ENCODE measurements at places on chromosomes 4 and X.

DNA sequence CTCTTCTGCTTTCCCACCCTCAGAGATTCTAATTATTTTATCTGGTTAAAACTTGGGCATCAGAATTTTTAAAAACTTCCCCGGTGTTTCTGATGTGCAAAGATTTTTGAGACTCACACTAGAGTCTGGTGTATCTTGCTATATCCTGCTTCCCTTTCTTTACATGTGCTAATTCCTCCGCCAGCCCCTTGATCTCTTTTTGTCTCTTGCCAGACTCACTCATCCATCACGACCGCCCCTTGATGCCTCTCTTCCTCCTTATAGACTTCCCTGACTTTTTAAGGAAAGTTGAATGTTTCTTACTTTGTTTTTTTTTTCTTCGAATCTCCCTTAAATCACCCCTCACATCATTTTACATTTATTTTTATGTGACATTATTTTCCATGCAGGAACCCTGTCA lies 274.9 kb upstream of the PITX2 start:
- no peak for DNase-seq

DNA sequence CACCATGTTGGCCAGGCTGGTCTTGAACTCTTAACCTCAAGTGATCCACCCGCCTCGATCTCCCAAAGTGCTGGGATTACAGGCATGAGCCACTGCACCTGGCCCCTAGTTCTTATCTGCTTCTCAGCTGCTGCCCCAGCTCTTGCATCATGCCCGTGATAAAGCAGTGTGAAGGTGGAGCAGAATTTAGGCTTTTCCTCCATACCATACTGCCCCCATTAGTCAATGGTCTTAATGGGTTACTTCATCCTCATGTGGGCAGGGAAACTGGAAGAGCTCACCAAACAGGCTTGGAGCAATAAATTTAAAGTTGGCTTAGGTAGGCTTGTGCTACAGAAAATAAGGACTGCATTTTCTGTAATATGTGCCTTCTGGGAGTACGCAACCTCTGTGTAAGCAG lies 636.9 kb upstream of the BOD1L1 start:
- no peak for DNase-seq

GRCh38 chrX:39957816-39958566 lies 139.8 kb downstream of the BCOR start:
- no peak for DNase-seq

DNA sequence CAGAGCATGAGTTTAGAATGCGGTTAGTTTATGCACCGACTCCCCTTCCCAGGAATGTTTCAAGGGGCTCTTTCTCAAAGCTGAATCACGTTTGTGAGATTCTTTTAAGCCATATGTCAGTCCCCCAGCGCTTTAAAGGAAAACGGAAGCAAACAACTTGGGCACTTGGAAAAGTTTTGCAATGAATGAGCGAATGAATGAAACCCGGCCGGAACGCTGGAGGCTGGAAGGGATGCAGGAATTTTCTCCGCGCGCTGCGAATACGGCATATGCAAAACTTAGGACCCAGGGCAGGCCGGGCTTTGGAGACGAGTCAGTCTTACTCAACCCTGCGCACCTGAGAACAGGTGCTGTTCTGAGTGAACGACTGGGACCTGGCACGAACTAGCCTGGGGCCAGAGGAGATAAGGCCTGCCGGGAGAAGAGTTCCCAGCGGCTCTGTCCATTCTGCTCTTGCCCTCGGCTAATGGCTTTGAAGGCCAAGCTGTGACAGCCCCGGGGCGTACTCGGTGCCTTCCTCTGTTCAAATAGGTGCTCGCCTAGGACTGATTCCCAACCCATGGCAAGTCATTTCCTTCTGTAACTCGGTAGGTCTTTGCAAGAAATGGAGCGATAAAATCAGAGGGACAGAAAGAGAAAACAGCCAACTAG lies 743 bp upstream of the NRK start:
- DNase-seq: no peak

DNA sequence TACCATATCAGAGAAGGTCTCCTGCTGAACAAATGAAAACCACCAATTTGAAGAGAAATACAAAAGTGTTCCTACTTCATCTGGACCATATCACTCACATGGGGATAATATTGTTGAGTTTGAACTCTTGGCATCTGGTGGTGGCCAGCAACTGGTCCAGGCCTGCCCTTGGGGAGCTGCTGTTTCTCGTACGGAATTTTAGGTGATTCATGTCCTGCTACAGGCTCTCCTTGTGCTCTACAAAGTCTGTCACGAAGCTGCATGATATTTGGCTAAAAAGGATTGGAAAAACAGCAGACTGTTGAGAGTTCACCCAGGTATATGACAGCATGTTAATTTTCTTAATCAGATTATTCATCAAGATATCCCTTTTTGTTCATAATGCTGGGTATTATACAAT lies 42.2 kb downstream of the SEC31A start:
- DNase-seq: no peak

DNA sequence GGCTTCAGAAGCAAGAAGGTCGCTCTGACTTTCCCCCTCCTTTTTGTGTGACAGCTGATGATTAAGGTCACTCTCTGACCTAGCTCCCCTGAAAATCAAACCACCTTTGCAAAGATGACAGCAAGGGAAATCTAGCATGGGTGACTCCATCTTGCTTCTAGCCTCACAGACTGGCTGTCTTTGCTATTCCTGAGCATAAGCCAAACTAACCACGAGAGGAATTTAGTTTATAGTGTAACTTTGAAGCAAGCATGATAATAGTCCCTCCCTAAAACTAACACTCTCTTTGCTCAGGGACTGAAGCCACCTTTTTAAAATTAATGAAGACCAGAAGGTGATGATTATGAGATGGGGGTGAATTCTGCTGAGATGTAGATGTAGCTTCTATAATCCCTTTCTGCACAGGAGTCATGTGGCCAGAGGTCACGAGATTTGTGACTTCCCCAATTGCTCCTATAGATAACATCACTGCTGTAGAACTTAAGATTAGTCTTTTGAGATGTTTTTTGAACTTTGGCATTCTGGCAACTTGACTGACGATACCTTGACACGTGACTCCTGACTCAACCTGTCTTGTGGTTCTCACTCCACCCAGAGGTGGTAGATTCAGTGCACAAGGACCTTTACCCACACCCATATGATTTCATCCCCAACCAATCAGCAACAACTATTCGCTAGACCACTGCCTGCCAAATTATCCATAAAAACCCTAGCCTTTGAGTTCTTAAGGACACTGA lies 14.9 kb upstream of the PDE5A start:
- no peak for DNase-seq

DNA sequence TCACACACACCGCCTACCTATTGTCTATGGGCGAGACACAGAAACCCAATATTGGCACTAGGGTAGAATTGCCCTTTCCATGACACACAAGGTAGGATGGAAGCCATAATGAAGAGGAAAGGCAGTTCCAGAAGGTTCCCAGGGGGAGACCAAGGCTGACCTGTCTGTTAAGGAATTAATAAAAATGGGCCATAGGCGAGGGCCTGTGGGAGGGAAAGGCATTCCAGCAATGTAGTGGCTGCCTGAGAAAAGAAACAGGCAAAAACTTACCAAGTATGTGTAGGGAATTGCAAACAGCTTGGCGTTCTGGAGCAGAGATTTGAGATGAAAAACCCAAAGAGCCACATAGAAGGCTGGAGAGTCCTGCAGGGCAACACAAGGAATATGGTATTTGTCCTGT lies 19.1 kb downstream of the MAGED2 start:
- DNase-seq: no peak

DNA sequence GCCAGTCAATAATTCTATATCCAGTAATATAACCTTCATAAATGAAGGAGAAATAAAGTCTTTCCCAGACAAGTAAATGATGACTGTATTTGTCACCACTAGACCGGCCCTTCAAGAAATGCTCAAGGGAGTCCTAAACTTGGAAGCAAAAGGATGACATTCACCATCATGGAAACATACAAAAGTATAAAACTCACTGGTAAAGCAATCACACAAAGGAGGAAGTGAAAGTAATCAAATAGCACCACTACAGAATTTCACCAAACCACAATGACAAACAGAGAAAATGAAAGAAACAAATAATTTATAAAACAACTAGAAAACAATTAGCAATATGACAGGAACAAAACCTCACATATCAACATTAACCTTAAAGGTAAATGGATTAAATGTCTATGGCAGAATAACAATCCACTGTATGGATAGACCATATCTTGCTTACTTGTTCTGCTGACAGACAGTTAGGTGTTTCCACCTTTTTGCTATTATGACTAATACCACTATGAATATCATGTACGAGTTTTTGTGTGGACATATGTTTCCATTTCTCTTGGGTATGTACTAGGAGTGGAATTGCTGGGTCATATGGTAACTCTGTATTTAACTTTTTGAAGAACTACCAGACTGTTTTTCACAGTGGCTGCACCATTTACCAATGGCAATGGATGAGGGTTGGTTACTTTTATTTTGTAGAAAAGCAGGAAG lies 44.9 kb downstream of the NAT8L start:
- DNase-seq: peak; percentile 56

DNA sequence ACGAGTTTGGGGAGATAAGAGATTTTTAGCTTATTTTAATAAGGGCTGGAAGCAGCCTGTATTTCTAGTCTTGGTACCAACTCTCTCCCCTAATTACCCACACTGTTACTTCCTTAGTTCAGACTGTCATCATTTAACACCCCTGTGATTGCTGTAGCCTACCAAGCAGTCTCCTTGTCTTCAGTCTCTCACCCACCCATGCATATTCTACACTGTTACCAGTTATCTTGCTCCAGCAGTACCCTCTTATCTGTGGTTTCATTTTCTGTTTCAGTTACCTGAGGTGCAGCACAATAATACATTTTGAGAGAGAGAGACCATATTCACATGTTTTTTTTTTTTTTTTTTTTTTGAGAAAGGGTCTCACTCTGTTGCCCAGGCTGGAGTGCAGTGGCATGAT lies 80.2 kb downstream of the DIAPH2 start:
- DNase-seq: no peak

DNA sequence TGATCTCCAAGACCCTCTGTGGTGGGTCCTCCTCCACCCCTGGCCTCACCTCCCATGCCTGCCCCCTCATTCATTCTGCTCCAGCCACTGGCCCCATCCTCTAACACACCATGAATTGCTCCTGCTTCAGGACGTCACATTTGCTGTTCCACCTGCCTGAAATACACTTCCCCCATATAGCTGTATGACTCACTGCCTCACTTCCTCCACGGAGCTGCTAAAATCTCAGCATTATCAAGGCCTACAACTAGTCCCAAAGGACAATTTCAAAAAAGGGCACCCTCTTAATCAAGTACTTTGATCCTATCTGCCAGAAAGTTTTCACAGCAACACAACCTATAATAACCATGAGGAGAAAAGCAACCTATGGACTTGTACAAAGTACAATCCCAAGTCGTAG lies 43.6 kb upstream of the PHOX2B start:
- DNase-seq: no peak

DNA sequence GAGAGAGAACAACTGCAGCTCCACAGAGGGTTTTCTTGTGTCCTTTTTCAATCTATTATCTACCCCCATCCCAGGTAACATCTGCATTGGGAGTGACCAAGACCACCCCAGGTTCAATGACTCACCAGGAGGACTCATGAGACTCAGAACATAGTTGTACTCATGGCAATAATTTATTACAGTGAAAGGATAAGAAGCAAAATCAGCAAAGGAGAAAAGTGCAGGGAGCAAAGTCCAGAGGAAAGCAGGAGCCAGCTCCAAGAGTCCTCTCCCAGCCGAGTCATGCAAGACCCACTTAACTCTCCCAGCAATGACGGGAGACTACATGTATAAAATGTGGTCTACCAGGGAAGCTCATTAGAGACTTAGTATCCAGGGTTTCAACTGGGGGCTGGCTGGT lies 129.5 kb upstream of the RBPJ start:
- DNase-seq: no peak

GRCh38 chr4:13322681-13323101 lies 161.4 kb downstream of the RAB28 start:
- no peak for DNase-seq

DNA sequence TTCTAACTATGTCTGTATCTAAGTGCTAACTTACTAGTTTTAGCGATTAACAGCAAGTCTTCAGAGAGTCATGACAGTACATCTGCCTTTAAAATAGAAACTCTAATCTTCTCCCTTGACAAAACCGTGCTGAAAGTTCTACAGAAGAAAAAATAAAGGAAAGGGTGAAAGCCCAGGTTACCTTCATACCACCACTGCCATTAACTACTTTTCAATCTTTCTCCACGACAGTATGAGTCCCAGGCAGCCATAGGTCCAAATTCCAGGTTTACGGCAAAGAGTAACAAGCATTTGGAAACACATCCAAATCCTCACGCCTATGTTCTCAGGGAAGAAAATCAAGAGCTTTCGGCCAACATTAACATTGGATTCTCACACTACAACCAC lies 12.4 kb upstream of the ZCCHC13 start:
- no peak for DNase-seq

GRCh38 chrX:1202251-1202650 lies 10.2 kb downstream of the CRLF2 start:
- DNase-seq: no peak

DNA sequence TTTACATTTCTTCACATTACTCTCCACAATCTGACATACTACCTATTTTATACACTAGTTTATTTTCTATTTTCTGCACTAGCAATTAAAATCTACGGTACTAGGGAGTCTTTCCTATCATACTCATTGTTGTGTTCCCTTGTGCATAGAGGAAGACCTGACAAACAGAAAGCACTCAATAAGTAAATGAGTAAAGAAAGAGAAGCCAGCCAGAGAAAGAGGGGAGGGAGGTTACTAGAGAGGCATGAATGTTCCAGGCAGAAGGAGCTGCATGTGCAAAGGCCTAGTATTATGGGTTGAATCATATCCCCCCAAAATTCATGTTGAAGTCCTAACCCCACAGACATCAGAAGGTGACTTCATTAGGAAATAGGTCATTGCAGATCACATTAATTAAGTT lies 114.0 kb downstream of the ZAR1 start:
- DNase-seq: no peak

- DNase-seq: no peak
Observed at GRCh38 chrX:130196466-130196865, 24.7 kb downstream of the RAB33A start.

- no peak for DNase-seq
Observed at GRCh38 chr4:70687392-70687791, 940 bp upstream of the UTP3 start.

- no peak for DNase-seq
Observed at GRCh38 chr4:102601586-102602227, 100.5 kb downstream of the NFKB1 start.

- no peak for DNase-seq
Observed at GRCh38 chr4:8274066-8274652, 4.6 kb downstream of the HTRA3 start.

DNA sequence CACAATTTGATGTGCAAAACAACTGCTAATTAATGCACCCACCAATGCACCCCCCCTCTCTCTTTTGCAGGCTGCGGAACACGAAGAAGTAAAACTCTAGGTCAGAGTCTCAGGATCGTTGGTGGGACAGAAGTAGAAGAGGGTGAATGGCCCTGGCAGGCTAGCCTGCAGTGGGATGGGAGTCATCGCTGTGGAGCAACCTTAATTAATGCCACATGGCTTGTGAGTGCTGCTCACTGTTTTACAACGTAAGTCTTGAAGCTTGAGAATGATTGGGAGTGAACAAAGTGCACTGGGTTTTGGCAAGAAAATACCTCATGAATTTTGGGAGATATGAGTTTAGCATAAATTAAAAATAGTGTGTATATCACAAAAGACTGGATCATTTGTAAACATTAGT lies 28.9 kb downstream of the TMPRSS11E start:
- no peak for DNase-seq
